CD4-positive, alpha-beta memory T cell (primary cell): ENCODE measurements at places on chromosomes 7 and 10.

GRCh38 chr7:71325151-71325550 is 193.2 kb downstream of the GALNT17 start:
- no peak for DNase-seq

- DNase-seq, result no peak
These were observed 199.8 kb upstream of the KIAA1217 start for GRCh38 chr10:24009115-24009514.

- no peak for DNase-seq
These were observed 452 bp downstream of the SEMA3C start for GRCh38 chr7:80918399-80918798.

DNA sequence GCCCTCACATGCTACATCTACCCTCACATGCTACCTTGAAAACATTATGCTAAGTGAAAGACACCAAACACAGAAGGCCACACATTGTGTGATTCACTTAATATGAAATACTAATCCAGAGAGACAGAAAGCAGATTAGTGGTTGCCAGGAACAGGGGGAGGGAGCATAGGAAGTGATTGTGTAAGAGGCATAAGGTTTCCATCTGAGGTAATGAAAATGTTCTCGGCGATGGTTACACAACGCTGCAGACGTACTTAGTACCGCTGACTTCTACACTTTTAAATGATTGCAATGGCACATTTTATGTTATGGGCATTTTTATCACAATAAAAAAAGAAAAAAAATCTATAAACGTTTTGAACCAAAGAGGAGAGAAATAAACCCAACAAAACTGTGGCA is 742.3 kb downstream of the TYW1 start:
- no peak for DNase-seq

- DNase-seq, result no peak
These were observed 73.6 kb downstream of the ATXN7L1 start for GRCh38 chr7:105802604-105803428.

GRCh38 chr10:129187331-129187730 is 279.7 kb upstream of the MGMT start:
- no peak for DNase-seq

- DNase-seq, result no peak
These were observed 12.9 kb downstream of the PON2 start for GRCh38 chr7:95421847-95422444.

DNA sequence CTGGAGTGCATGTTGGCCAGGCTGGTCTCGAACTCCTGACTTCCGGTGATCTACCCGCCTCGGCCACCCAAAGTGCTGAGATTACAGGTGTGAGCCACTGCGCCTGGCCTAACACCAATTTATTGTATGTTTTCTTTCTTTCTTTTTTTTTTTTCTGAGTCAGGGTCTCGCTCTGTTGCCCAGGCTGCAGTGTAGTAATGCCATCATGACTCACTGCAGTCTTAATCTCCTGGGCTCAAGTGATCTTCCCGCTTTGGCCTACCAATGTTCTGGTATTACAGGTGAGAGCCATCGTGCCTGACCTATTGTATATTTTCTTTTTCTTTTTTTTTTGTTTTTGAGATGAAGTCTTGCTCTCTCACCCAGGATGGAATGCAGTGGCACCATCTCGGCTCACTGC is 33.8 kb upstream of the UBE2H start:
- no peak for DNase-seq

GRCh38 chr7:142329062-142329790 is 71.4 kb upstream of the PRSS58 start:
- no peak for DNase-seq

- no peak for DNase-seq
These were observed 161.0 kb downstream of the USP6NL start for GRCh38 chr10:11450427-11450826.

- no peak for DNase-seq
These were observed 23.0 kb upstream of the AFAP1L2 start for GRCh38 chr10:114427124-114427852.

DNA sequence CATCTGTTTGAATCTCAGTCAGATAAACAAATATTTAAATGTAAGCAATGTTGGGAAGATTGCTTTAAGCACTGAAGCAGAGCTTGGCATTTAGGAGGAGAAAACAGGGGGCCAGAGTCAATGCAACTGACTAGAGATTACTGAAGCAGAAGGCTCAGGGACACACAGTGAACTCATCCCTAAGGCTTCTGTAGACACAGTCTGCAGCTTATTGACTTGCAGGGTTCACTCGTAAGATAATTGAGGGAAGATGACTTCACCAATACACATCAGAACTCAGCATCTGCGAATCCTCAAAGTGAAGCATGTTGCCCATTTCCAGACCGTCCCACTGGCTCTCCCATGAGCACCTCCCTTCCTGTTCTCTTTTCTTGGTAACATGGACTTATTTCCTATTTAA is 363.4 kb upstream of the PFKP start:
- DNase-seq, result no peak

- no peak for DNase-seq
These were observed 21.8 kb upstream of the PTPRN2 start for GRCh38 chr7:158609313-158609974.

GRCh38 chr7:70512144-70512543 is 619.8 kb upstream of the GALNT17 start:
- no peak for DNase-seq

- DNase-seq, result no peak
These were observed 41.5 kb upstream of the EPC1 start for GRCh38 chr10:32388258-32389027.

GRCh38 chr10:114629824-114630730 is 28.0 kb downstream of the ABLIM1 start:
- no peak for DNase-seq

DNA sequence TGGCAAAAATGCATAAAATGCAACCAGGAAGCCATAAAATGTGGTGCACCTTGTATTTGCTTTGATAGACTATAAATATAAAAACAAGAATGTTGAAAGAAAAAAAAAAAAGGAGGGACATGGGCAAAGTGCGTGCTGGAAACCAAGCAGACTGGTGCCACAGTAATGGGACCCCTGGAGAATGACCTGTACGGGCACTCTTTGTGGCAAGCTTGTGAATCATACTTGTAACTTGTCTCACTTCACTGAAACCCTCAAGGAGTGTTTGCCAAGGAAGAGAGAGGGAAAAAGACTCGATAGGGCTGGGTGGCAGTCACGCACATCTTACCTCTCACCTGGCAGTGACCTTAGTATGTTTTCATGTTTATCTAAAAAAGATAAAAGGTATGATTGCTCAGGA is 1183.6 kb downstream of the GATA3 start:
- no peak for DNase-seq

GRCh38 chr7:137994216-137994615 is 7.7 kb downstream of the CREB3L2 start:
- no peak for DNase-seq

GRCh38 chr7:42704710-42705109 is 207.2 kb downstream of the C7orf25 start:
- no peak for DNase-seq

GRCh38 chr7:156022483-156023459 is 210.5 kb upstream of the SHH start:
- DNase-seq, result no peak

GRCh38 chr7:108063520-108063933 is 60.6 kb upstream of the LAMB1 start:
- DNase-seq, result no peak

GRCh38 chr10:107264742-107265141 is 100.2 kb upstream of the SORCS1 start:
- no peak for DNase-seq

- no peak for DNase-seq
These were observed 34.0 kb upstream of the CYTH3 start for GRCh38 chr7:6306471-6306870.

GRCh38 chr10:5013385-5013784 is 9.7 kb upstream of the AKR1C2 start:
- DNase-seq, result no peak

- no peak for DNase-seq
These were observed 38.8 kb upstream of the ANTXRL start for GRCh38 chr10:46247808-46248569.

GRCh38 chr7:130273081-130273932 is 6.6 kb downstream of the CPA2 start:
- no peak for DNase-seq

DNA sequence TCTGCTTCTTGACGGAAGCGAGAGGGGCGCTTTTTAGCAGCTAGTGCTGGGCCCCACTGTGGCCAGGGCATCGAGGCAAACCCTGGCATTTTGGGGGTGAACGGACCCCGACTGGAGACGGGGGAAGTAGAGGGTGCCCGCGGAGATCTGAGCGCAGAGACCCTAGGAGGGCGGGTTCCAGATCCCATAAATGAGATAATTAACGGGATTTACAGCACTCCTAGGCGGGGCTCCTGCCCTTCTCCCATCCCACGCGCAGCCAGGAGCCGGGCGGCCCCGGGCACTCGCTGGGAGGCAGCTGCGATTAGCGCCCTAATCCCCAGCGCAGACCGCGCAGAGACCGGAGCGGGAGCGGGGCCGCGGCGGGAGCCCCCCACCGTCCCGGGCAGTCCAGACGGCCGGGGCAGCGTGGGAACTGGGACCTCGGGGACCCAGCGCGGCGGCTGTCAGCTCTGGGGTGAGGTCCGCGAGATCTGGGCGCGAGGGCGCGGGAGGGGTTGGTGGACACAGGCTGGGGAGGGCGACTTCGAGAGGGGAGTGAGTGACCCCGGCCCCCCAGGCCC is 735 bp downstream of the JCAD start:
- no peak for DNase-seq

GRCh38 chr7:31940167-31940566 is 130.0 kb downstream of the PDE1C start:
- DNase-seq, result no peak

DNA sequence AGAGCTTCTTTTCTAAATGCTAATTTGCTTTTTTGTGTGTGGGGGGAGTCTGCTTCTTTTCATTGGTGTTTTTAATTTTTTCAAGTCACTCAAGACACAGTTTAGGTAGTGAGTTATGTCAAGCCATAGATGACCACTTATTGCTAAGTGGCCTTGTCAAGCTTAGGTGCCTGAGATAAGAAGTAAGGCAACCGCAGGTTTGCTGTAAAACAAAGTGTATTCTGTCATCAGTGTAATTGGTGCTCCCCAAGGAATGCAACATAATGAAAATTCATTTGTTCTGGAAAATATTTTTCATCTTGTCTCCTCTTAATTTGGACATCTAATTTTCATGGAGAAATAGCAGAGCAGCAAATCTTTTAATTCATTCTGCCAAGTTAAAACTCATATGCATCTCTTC is 249.6 kb downstream of the EXOC4 start:
- no peak for DNase-seq

- DNase-seq, result no peak
These were observed 62.5 kb downstream of the SGMS1 start for GRCh38 chr10:50561266-50561665.

GRCh38 chr10:111879969-111880368 is 303.6 kb downstream of the GPAM start:
- no peak for DNase-seq

DNA sequence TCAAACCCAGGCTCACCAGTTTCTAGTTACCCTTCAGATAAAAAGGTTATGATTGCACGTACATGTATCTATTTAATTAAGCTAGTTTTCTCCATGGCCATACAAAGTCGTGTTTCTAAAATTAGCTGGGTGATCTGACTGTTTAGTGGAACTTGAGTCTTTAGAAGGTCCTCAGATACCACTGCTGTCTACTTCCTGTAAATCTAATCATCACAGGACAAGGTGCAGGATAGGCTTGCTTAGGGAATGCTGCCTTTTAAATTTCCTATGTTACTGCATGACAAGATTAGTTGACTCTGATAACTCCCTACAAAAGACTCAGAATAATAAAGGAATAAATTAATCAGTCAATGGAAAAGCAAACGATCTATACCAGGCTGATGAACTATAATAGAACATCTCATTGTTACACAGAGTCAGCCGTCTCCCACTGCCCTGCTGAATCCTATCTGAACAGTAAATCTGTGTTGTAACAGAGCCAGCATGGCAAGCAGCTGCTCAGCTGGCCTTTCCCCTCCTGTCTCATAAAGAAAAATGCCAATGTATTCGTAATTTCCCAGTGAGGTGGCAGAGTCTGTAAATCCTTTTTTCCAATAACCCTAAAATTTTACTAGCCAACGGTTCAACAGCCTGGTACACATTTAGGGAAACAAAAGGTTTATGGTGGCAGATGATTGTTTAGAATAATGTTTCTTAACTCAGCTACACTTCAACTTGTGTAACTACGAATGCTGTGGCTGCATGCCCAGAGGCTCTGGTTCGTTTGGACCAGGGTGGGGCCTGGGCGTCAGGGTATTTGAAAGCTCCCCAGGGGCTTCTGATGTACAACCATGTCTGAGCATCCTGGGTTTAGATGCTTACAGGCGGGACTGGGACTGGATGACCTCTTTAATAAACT is 318.0 kb downstream of the PAXIP1 start:
- DNase-seq, result no peak

- no peak for DNase-seq
These were observed 36.7 kb downstream of the BTBD16 start for GRCh38 chr10:122307669-122308416.

DNA sequence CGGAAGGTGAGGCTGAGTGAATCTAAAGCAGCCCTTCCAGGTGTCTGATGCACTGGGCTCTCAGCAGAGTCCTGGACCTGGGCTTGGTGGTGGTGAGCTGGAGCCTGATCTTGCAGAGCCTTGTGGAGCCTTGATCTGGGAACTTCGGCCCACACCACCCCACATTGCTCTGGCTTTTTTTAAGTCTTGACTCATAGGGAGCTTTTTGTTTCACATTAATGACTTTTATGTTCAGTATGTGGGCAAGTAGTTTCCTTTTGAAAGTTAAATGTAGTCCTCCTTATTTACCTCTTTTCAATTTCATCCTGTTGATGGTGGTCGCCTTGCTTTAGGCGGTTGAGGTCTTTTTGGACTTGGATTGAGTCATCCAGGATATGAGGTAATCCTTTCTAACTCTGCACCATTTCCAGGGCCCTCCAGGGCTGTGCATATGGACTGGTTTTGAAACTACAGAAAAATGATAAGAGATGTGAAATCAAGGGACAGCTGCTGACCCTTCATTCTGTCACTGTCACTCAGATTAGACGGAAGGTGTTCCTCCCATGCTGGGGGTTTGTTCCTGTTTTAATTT is 2.9 kb upstream of the NRAP start:
- no peak for DNase-seq

DNA sequence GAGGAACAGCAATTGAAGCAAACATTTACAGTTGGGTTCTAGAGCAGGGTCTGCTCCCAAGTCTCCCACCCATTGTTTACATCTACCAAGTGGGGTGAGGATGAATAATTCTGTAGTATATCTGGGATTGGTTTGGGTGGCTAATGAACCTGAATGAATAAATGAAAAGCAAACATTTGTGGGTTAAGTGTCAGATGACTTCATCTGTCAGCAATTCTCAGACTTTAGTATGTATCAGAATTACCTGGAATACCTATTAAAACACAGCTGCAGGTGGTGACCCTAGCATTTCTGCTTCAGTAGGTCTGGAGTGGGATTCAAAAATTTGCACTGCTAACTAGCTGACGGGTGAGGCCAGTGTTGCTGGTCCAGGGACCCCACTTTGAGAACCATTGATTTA is 18.0 kb upstream of the NPVF start:
- no peak for DNase-seq

DNA sequence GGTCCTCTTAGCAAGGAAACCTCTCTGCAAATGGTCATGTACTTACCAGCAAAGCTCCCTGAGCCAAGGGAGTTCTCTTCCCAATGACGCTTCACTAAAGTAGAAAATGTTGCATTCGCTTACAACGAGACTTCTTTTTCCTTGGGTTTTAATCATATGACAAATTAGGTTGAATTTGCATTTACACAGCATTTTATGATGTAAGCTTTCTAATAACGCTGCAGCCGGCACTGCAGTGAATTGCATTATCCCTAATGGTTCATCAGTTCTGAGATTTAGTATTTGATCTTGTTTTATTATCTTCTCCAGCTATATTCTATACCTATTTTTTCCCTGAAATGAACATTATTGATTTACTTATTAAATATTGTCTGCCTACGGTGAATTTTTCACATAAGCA is 339.3 kb upstream of the PFKP start:
- no peak for DNase-seq
